ENCODE measurements at places on chromosomes 2 and 18. TPM values are rescaled to one million over a fixed set of nuclear protein-coding genes. Genes with fewer than 3 reads are reported as not detected.

DSC2 gene
- total RNA-seq = 0.26 TPM

DNA sequence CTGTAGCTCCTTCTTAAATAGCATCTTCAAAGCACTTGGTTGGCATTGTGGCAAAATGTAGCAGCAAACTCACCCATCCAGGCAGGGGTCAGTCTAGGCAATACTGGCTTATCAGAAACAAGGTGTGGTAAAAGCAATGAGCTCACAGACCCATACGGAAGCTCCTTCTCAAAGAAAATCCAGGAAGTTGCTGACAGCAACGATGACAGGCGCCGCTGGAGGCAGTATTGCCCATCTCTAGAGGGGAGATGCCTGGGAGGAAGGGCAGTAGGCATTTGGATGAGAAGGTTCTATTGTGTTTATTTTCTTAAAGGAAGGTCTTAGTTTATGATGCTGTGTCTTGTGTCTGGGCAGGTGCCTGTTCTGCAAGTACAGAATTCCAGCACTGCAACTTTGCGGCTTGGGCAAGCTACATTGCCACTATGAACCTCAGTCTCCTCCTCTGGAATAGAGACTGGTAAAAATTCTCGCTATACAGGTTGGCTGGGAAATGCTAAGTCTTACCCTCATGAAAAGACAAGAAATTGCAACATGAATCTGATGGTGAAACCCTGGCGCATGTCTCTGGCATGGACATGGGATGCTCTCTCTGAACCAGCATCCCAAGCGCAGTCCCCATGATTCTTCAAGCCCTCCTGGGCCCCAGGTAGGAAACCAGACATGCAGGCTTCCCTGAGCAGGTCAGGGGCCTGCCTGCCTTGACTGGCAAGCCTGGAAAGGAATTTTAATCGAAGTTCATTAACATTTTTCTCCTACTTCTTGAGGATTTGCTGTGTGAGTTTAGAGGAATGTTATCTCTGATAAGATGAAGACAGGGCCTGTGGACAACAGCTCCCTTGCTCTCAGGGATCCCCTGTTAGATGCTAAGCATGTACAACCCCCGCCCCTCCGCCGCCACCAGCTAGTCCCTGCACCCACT, 156.0 kb downstream of the TFCP2L1 start:
- no peaks in the 10 kb centered on the region for H3K27me3 ChIP-seq
- no peak overlapping the region for H3K4me3 ChIP-seq
- H3K36me3 ChIP-seq = no peaks in the 10 kb centered on the region

DNA sequence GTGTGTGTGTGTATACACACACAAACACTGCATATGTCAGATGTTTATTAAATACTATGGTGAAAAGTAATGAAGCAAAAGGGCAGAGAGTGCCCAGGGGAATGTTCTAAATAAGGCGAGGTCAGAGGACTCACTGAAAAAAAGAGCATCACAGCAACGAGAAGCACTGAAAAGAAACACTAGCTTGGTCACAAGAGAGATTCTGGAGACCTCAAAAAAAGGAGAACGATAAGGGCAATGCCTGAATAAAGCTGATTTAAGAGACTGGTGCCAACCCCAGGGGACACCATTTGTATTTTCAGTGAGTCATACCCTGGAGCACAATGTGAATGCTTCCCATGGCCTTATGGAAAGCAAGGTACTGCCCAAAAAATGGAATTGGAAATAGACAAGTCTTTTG, 14.5 kb downstream of the SLC40A1 start:
- peak overlapping the region; percentile 43 for H3K27ac ChIP-seq
- H3K36me3 ChIP-seq = no peaks in the 10 kb centered on the region
- H3K4me3 ChIP-seq = no peak overlapping the region
- H3K27me3 ChIP-seq = no peaks in the 10 kb centered on the region
- H3K4me1 ChIP-seq = peaks cover 35% of the 10 kb centered on the region

REG3A gene
- total RNA-seq = not detected

MERTK gene
- 10.6 TPM for total RNA-seq

- no peaks in the 10 kb centered on the region for H3K27me3 ChIP-seq
- no peak overlapping the region for H3K27ac ChIP-seq
- H3K4me3 ChIP-seq = no peak overlapping the region
- H3K36me3 ChIP-seq = no peaks in the 10 kb centered on the region
- no peak for DNase-seq
These were observed 212.5 kb downstream of the ZFP36L2 start for GRCh38 chr2:43013821-43014345.

- no peaks in the 10 kb centered on the region for H3K27me3 ChIP-seq
- H3K4me3 ChIP-seq = no peak overlapping the region
- DNase-seq = no peak
- H3K36me3 ChIP-seq = no peaks in the 10 kb centered on the region
- H3K27ac ChIP-seq = no peak overlapping the region
These were observed 374.7 kb downstream of the LNPK start for GRCh38 chr2:175627405-175627804.

DNA sequence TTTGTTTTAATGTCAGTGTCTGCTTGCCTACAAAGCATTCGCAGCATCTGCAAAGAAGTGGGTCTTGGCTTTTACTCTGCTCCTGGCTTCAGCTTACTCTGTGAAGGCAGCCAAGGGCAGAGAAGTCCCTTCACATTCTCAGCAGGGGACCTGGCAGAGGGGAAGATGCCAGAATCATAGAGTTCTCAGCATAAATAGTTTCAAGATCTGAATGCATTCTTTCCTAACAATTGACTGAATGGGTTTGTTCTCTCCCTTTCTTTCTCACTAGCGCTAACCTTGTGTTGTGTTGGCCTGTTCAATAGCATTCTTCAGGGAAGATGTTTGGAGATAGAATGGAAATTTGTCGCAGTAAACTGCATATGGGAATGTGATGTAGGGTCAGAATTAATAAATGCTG, 106.9 kb downstream of the FARSB start:
- H3K36me3 ChIP-seq = no peaks in the 10 kb centered on the region
- H3K27ac ChIP-seq = no peak overlapping the region
- H3K4me3 ChIP-seq = no peak overlapping the region
- H3K27me3 ChIP-seq = no peaks in the 10 kb centered on the region

GALR1 gene
- not detected for total RNA-seq

GRCh38 chr2:126880324-126880723, 18.4 kb upstream of the TEX51 start:
- H3K27ac ChIP-seq = no peak overlapping the region
- no peaks in the 10 kb centered on the region for H3K27me3 ChIP-seq
- no peaks in the 10 kb centered on the region for H3K36me3 ChIP-seq
- H3K4me1 ChIP-seq = no peaks in the 10 kb centered on the region

DNA sequence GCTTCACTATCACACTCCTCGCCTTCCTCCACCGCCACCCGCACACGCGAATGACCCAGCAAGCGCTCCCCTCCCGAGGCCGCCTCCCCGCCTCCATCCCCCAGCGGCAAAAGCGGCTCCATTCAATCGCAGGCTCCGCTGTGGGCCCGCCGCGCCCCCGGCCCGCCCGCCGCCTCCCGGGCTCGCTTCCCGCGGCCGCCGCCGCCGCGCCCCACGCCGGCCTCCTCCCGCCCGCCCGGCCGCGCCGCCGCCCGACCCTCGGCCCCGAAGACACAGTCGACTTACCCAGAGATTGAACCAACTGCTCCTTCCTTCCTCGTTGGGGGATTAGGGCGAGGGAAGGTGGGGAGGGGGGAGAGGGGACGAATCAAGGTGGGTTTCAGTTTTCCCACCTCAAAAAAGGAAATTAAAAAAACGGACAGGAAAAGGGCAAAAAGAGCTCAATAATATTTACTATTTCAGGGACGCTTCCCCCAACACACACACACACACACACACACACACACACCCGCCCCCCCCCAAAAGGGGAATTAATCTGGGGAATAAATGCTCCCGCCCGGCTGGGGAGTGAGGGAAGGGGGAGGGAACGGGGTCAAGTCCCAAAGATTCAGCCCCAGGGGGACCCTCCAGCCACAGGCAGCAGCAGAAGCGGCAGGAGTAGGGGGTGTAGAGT, 743 bp downstream of the XPO1 start:
- no peaks in the 10 kb centered on the region for H3K36me3 ChIP-seq
- DNase-seq = no peak
- H3K27me3 ChIP-seq = no peaks in the 10 kb centered on the region
- H3K4me3 ChIP-seq = peak overlapping the region; percentile 91
- no peaks in the 10 kb centered on the region for H3K4me1 ChIP-seq
- H3K27ac ChIP-seq = peak overlapping the region; percentile 97

DNA sequence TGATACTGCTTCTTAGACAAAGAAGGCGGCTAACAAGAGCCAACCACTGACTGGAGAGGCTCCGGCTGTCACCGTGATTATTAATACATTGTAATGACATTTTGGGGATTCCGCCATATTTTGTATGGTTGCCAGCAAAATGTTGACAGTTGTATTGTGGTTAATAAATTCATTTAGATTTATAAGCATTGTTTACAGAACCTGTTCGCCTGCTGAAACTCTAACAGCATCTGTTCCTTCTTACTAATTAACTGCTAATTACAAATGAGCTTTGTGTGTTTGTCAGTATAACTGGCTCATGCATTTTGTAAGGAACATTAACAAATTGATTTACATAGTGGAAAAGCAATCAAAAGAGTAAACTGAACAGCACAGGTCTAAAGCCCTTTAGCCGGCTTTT, 332.4 kb downstream of the GBX2 start:
- no peaks in the 10 kb centered on the region for H3K4me1 ChIP-seq
- H3K4me3 ChIP-seq = no peak overlapping the region
- no peak overlapping the region for H3K27ac ChIP-seq
- no peak for DNase-seq
- no peaks in the 10 kb centered on the region for H3K27me3 ChIP-seq

HNRNPA3 gene
- total RNA-seq = 137 TPM

POLR1A gene
- 11.3 TPM for total RNA-seq

TMEM237 gene
- total RNA-seq = 52.1 TPM

CTAGE1 gene
- total RNA-seq = not detected

- no peak overlapping the region for H3K4me3 ChIP-seq
- no peaks in the 10 kb centered on the region for H3K4me1 ChIP-seq
- no peak for DNase-seq
- no peaks in the 10 kb centered on the region for H3K36me3 ChIP-seq
- no peaks in the 10 kb centered on the region for H3K27me3 ChIP-seq
- no peak overlapping the region for H3K27ac ChIP-seq
These were observed 345.3 kb downstream of the DCC start for GRCh38 chr18:52685316-52685715.

- no peak overlapping the region for H3K4me3 ChIP-seq
- H3K36me3 ChIP-seq = no peaks in the 10 kb centered on the region
- no peak overlapping the region for H3K27ac ChIP-seq
These were observed 16.6 kb downstream of the DPP4 start for GRCh38 chr2:162057426-162057825.
